Progenitor cell of endocrine pancreas (in vitro differentiated cells): ENCODE measurements at places on chromosomes 6 and 20. TPM values are rescaled to one million over a fixed set of nuclear protein-coding genes. Genes with fewer than 3 reads are reported as not detected.

GRCh38 chr6:168293636-168294530 is 25.7 kb downstream of the DACT2 start:
- no peaks in the 10 kb centered on the region for H3K36me3 ChIP-seq
- DNase-seq, result no peak
- peaks cover 13% of the 10 kb centered on the region for H3K27me3 ChIP-seq
- H3K27ac ChIP-seq, result no peak overlapping the region

DNA sequence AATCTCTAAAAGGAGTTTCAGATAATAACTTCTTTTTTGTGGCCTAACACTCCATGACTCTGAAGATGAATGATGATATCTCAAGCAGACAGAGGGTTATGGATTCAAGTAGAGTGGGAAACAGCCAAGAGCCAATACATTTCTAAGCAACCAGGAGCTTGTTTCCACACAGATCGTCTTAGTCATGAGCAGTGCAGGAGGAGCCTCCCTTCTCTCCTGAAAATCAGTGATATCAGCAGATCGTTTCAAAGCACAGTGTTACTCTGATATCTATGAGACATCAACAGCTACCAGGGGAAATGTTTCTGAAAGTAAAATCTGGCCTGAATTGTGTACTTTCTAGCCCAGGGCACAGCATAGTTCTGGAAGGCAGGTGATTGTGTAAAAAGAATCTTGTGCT is 11.5 kb downstream of the ADGRG6 start:
- H3K4me3 ChIP-seq, result no peak overlapping the region
- peaks cover 67% of the 10 kb centered on the region for H3K4me1 ChIP-seq
- no peak overlapping the region for H3K27ac ChIP-seq
- DNase-seq, result no peak
- H3K27me3 ChIP-seq, result no peaks in the 10 kb centered on the region
- peaks cover 9% of the 10 kb centered on the region for H3K36me3 ChIP-seq

GRCh38 chr6:126091466-126091865 is 105.1 kb downstream of the TRMT11 start:
- H3K36me3 ChIP-seq, result peaks cover 3% of the 10 kb centered on the region
- no peaks in the 10 kb centered on the region for H3K27me3 ChIP-seq
- peak overlapping the region; percentile 41 for H3K27ac ChIP-seq
- peaks cover 16% of the 10 kb centered on the region for H3K4me1 ChIP-seq

GRCh38 chr20:24576447-24576846 is 107.0 kb downstream of the SYNDIG1 start:
- no peak overlapping the region for H3K4me3 ChIP-seq
- no peaks in the 10 kb centered on the region for H3K4me1 ChIP-seq
- DNase-seq, result no peak
- H3K36me3 ChIP-seq, result no peaks in the 10 kb centered on the region

GRCh38 chr6:30192076-30192475 is 21.1 kb downstream of the TRIM26 start:
- no peak for DNase-seq
- H3K36me3 ChIP-seq, result peaks cover 23% of the 10 kb centered on the region
- no peak overlapping the region for H3K27ac ChIP-seq

DNA sequence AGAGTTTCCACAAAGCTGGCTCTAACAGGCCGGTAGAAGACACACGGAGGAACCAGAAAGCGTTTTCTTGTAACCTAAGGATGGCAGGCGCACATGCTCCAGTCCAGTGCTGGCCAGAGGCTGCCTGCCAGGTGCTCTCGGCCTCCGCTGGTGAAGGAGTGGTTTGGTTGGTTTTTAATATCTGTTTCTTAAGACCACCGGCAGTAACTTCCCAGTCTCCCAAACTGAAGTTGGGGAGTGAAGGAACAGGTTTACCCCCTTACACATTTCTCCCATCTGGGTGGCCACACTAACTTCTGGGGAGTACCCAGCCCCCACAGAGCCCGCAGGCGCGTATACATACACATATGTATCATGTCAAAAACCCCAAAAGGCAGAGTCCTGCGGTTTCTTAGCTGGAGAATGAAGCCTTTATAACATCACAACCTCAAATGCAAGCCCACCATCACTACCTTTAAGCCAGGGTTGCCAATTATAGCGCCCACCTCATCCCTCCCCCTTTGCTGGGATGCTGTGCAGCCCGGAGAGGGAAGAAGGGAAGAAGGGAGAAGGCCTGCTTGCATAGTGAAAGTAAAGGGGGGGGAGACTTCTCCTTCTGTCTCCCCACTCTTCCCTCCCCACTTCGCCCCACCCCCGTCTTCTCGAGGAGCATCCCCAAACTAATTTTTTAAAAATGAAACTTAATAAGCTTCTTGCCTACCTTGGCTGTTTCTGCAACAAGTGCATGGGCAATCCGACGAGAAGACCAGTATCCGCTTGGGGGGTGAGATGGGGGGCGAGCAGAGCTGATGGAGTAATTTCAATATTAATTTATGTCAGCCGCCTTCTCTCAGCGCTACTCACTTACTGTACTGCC is 1.0 kb downstream of the TRERF1 start:
- no peak for DNase-seq
- peaks cover 2% of the 10 kb centered on the region for H3K36me3 ChIP-seq
- peak overlapping the region; percentile 79 for H3K27ac ChIP-seq
- no peaks in the 10 kb centered on the region for H3K27me3 ChIP-seq

DNA sequence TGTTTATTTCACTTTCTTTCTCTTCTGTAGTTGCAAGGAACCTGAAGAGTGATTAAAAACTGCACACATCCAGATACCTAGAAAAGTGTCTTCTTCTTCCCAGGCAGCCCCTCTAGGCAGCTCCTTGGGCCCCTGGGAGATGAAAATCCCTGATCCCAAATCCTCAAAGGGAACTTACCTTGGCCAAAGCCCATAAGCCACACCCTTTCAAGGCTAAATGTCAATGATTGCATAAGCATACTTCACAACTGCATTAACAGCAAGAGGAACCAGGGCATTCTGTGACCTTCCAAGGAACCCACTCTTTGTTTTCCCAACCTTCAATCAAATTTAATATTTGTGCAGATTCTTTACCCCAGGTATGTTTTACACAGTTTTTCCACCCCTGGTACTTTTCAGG is 4.4 kb upstream of the HMGN3 start:
- no peaks in the 10 kb centered on the region for H3K27me3 ChIP-seq
- no peak overlapping the region for H3K27ac ChIP-seq
- no peaks in the 10 kb centered on the region for H3K36me3 ChIP-seq
- H3K4me3 ChIP-seq, result no peak overlapping the region
- H3K4me1 ChIP-seq, result peaks cover 10% of the 10 kb centered on the region

- H3K36me3 ChIP-seq, result peaks cover 5% of the 10 kb centered on the region
- peak overlapping the region; percentile 80 for H3K4me3 ChIP-seq
- peaks cover 36% of the 10 kb centered on the region for H3K27me3 ChIP-seq
- H3K27ac ChIP-seq, result peak overlapping the region; percentile 78
- DNase-seq, result no peak
- H3K4me1 ChIP-seq, result no peaks in the 10 kb centered on the region
Measured at GRCh38 chr6:27213544-27214125, 33.9 kb upstream of the PRSS16 start.

DNA sequence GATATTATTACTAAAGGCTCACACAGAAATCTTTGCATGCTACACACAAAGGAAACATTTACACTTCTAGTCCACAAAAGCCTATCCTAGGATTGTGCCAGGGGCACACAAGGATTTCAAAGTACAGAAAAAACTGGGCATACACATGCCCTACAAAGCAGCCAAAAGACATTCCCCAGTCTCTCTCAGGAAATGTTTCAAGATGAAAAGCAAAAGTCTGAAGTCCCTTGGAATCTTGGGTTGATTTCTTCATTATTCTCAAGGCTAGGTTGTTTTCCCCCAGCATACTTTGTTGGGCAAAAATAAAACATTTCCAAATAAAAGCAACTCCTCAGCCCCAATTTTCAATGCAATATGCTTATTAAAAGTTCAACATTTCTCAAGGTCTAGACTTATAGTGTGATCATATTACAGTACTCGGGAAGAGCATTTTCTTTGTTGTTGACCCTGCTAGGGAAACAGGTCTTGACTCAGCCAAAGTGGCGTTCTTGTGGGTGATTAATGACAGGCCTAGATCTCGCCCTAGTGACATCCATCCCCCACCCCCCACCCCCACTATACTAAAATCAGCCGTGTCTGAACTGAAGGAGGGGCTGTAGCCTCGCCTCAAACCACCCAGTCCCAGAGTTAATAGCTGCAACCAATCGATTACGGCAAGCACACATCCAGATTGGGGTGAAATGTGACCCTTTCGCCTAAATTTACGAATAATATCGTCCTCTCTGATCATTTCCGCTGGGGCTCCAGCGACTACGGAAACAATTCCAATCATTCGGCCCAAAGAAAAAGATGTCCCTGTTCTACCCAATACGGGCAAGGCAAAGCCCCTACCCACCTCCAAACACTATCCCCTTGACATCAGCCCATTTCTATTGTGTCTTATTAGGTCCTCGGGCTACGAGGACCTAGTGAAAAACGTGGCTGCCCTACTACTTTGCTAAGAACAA is 1.4 kb downstream of the AKIRIN2 start:
- DNase-seq, result peak; percentile 21
- H3K27me3 ChIP-seq, result no peaks in the 10 kb centered on the region
- peaks cover 2% of the 10 kb centered on the region for H3K36me3 ChIP-seq
- H3K27ac ChIP-seq, result peak overlapping the region; percentile 97
- peaks cover 35% of the 10 kb centered on the region for H3K4me1 ChIP-seq
- H3K4me3 ChIP-seq, result peak overlapping the region; percentile 98

DNA sequence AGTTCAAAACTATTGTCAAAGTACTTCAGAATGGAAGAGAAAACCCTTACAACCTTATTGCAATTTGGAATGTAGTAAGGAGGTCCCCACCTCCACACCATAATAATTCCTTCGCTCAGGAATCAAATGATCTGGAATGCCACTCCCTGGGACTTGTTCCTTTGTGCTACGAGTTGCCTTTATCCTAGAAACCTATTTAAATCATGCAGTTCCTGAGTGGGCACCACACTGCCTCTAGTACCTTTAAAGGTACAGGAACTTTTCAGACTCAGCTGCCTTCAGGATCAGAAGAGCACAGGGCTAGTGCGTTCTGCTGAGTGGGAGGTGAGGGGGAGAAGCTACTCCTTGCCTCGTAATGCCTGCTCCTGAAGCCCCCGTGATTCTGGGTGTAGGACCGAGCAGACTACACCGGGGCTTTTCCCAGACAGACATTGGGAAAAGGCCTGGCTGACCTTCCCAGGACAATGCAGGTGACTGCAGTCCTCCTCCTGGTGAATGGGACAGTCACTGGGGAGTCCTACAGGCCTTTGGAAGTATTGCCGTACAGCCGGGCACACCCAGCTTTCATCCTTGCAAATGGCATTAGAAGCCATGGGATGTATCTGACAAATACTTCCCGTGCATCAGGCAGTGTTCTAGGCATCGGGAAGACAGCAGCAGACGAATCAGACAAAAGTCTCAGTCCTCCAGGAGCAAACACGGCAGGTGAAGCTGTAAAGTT is 11.8 kb upstream of the TUBB2B start:
- peaks cover 6% of the 10 kb centered on the region for H3K36me3 ChIP-seq
- peaks cover 15% of the 10 kb centered on the region for H3K27me3 ChIP-seq
- H3K27ac ChIP-seq, result no peak overlapping the region
- H3K4me3 ChIP-seq, result no peak overlapping the region
- no peaks in the 10 kb centered on the region for H3K4me1 ChIP-seq
- DNase-seq, result no peak

DNA sequence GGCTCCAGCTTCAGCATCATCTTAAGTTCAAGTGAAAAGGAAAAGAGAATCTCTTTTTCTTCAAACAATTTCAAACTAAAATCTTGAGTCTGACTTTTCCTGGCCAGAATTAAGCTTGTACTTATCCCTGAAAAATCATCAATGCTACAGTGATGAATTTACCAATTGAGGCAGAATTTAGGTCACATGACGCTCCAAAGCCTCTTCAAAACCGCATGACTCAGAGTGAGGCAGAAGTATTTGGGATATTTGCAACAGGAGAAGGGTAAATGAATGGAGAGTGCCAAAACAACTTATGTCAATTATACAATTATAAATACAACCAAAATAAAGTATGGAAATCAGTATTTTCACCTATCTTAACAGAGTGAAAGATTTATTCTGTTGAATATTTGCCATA is 515.5 kb downstream of the COL12A1 start:
- H3K27me3 ChIP-seq, result no peaks in the 10 kb centered on the region
- H3K4me1 ChIP-seq, result no peaks in the 10 kb centered on the region
- DNase-seq, result no peak
- H3K36me3 ChIP-seq, result no peaks in the 10 kb centered on the region
- H3K4me3 ChIP-seq, result no peak overlapping the region

- peaks cover 1% of the 10 kb centered on the region for H3K36me3 ChIP-seq
- H3K27me3 ChIP-seq, result no peaks in the 10 kb centered on the region
- no peak for DNase-seq
- H3K27ac ChIP-seq, result no peak overlapping the region
- H3K4me1 ChIP-seq, result no peaks in the 10 kb centered on the region
- no peak overlapping the region for H3K4me3 ChIP-seq
Measured at GRCh38 chr6:124226396-124226795, 422.7 kb downstream of the NKAIN2 start.

GRCh38 chr6:107032051-107032450 is 4.1 kb downstream of the MTRES1 start:
- no peak overlapping the region for H3K27ac ChIP-seq
- no peaks in the 10 kb centered on the region for H3K27me3 ChIP-seq
- H3K36me3 ChIP-seq, result peaks cover 6% of the 10 kb centered on the region
- DNase-seq, result no peak

DNA sequence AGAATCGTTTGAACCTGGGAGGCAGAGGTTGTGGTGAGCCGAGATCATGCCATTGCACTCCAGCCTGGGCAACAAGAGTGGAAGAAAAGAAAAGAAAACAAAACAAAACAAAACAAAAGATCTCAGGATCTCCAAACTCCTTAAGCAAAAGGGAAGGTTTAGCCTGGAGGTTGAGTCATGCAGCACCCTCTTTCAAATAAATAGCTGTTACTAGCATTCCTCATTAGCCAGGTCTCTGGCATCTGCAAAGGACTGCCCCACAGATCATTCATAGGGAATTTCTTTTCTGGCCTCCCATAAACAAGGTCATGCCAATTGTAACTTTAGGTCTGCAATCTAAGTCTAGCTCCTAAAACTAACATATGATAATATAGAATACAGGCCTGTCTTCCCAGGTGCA is 37.2 kb downstream of the EDN1 start:
- no peaks in the 10 kb centered on the region for H3K36me3 ChIP-seq
- H3K27me3 ChIP-seq, result peaks cover 25% of the 10 kb centered on the region

The RIPOR2 gene
- 2.2 and 4.0 TPM in 2 replicates for total RNA-seq

The RBCK1 gene
- 92.7 and 108 TPM in 2 replicates for total RNA-seq

The CST7 gene
- total RNA-seq, result not detected in 2 replicates

The REM1 gene
- not detected in 2 replicates for total RNA-seq

The RAB44 gene
- not detected in 2 replicates for total RNA-seq

The SMPD2 gene
- total RNA-seq, result 13.6 and 17.5 TPM in 2 replicates

The DPM1 gene
- 41.4 and 43.9 TPM in 2 replicates for total RNA-seq
